ENCODE measurements at places on chromosomes 5 and 9.
A peak's percentile ranks its signal among the peaks of the same experiment; 100 is the strongest.

GRCh38 chr5:137758715-137759306 lies 4.6 kb upstream of the HNRNPA0 start:
- DNase-seq = no peak

DNA sequence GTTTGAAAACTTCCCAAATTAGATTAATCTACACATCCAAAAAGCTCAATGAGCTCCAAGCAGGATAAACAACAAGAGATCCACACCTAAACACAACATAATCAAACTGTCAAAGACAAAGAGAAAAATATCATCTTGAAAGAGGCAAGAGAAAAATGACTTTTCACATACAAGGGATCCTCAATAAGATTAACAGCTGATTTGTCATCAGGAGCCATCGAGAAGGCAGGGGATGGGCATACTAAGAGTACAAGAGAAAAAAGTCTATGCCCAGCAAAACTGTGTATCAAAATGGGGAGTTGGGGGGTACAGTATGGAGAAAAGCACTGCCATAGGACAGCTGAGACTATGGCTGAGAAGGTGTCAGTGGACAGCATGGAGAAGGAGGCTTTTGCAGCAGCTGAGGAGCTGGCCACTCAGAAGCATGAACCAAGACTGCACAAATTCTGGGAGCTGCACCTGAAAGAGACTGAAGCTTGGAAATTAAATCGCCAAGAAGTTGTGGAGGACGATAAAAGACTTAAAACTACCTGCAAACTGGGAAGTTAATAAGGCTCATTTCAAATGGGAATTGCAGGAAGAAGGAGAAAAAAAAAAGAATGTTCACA lies 20.9 kb downstream of the DNAJB5 start:
- DNase-seq = no peak

DNA sequence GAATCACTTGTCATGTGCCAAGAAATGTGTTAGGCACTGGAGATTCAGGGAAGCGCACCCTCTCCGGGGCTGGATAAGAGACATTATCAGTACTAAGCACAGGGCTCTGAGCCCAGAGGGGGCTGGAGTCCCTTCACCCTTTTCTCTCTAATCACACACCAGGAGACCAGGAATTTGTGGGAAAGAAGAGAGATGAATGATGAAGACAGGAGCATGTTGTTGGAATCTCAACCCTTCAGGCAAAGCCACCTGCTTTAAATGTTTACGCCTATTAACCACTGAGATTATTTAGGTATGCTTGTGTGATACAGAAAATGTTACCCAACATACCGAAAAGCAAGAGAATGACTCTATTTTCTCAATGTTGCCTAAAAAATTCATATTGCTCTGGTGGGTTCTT lies 119.8 kb downstream of the ENTREP1 start:
- DNase-seq = no peak

- DNase-seq = no peak
These were observed 75.6 kb downstream of the NTNG2 start for GRCh38 chr9:132237481-132237880.

- DNase-seq = no peak
These were observed 227.3 kb upstream of the GLRA1 start for GRCh38 chr5:152151940-152152339.

DNA sequence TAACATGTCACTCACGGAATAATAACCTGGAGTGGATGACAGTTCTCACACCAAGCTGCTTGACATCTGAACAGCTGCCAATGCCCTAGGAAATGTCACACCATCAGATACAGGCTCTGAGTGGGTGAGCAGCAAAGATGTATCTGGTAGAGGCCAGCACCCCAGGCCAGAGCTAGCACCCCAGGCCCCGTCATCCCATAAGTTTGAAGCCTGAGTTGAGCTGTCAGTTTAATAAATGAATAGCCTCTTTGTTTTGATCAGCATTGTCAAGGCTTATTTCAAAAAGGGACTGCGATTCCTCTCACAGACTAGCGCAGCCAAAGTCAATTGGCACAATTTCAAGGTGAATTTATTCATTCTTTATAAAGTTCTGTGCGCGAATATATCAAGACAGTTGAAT lies 1327.1 kb downstream of the MAT2B start:
- no peak for DNase-seq

- no peak for DNase-seq
These were observed 157.0 kb upstream of the SMIM23 start for GRCh38 chr5:171628633-171628974.

DNA sequence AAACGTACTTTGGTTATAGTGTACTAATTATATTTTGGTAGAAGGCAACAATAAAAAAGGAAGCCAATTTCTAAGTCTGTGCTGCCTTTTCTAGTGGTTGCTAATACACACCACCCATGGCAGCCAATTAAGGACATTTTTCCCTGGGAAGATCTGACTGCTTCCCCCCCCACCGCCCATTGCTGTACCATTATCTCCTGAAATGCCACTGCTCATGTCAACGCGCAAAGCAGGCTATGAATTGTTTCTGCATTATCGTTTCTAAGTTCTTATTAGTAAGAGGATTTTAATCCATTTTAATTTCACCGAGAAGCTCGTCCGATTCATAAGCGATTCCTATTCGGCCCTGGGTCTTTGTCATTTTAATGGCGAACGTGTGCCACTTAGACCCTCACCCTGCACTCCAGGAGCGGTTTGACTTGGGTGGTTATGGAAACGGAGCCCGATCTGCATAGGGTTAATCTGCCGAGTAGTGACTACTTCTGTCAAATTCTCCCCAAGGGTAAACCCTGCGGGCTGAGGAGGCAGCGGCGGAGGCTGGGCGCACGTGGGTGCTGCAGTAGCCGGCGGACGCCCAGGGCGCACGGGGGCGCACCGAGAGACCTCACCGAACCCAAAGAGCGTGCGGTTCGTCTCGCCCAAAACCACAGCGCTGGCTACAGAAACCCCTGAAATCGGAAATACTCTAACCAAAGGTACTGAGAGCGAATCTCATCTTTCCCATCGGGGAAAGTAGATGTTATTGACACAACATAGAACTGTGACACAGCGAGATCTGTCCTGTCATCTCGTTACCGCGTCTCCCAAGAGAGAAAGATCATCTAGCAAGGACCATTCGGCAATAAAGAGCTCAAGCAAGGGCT lies 55.8 kb upstream of the SHC3 start:
- peak; percentile 63 for DNase-seq

DNA sequence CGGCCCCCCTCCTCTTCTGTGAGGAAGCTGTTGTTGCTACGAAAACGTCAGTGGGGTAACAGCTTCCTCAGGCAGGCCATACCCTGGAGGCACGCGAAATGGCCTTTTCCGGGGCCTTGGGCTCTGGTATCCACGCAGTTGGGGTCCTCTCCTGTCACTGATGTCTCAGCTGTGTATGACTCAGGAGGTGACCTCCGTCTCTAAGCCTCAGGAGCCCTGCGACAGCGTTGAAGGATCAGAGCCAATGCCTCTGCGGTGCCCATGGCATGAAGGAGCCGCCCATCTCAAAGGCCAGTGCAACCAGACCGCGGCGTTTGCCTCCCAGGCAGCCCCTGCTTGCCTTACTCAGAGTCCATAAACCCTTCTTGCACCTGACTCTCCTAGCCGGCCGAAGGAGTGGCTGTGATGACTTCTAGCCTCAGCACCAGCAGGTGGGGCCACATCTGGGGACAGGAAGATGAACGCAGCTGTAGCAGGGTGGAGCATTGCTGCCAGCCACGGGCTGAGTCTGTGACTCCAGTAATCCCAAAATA lies 1.0 kb upstream of the MXD3 start:
- peak; percentile 58 for DNase-seq

DNA sequence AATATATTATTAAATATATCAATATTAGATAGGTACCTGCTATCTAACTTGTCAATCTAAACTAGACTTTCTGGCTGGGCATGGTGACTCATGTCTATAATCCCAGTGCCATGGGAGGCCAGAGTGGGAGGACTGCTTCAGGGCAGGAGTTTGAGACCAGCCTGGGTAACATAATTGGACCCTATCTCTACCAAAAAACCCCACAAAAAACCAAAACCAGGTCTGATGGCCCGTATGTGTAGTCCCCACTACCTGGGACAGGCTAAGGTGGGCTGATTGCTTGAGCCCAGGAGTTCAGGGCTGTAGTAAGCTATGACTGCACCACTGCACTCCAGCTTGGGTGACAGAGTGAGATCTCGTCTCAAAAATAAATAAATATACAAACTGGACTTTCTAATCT lies 55.0 kb downstream of the PJA2 start:
- no peak for DNase-seq

GRCh38 chr9:130488621-130489330 lies 44.0 kb downstream of the ASS1 start:
- no peak for DNase-seq

GRCh38 chr5:36478646-36479317 lies 127.6 kb upstream of the SLC1A3 start:
- DNase-seq = no peak

DNA sequence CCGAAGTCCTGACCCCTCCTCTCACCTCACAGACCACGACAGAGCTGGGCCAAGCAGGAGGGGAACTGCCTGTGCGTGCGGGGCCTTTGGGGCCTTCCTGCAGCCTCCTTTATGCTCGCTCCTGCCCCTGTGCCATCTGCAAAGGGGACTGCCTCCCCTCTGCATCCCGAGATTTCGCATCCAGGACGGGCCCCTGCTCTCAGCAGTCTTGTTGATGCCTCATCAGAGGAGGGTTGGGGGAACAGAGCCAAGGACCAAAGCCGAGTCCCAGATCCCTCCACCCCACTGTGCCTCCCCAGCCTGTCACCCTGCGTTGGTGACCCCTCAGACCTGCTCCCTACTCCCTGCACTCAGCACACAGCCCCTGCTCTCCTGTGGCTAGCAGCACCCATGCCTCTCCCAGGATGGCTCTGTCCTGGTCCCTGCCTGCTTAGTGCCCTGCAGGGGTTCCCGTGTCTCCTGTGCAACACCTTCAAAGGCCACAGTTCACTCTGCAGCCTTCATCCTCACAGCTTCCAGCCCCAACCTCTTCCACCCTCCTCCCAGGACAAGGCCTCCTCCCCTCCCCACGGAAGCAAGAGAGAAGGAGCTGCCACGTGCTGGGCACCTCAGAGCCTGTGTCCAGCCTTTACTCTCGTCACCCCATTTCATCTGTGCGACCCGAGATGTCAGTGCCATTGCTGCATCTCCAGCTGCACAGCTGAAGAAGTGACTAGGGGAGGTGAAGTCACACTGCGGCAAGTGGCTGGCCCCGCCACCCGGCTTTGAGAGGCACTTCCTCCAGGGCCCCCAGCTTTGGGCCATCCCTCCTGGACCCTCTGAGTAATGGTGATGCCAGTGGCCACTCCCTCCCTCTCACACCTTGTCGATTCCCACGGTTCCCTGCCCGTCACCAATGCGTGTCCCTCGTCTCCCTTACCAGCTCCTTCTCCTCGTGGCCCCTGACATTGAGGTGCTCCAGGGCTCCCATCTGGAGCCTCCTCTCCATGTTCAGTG lies 62.6 kb upstream of the LRRTM2 start:
- DNase-seq = no peak

DNA sequence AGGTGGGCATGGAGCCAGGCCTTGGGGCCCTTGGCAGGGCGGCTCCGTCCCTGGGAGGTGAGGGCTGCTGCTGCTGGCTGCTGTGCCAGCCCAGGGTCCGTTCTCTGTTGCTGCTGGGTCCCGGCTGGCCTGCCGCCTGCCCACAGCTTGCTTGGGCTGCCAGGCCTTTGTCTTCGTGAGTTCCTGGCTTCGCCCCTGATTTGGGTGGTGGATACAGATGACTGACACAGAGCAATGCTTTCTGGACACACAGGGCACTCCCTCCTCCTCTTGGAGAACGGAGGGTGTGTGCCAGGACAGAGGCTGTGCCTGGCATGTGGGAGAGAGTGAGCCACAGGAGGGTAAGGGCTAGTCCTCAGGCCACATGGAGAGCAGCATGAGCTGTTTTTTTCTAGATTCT lies 166.1 kb downstream of the MACROH2A1 start:
- no peak for DNase-seq

GRCh38 chr9:134895908-134896833 lies 15.6 kb downstream of the FCN2 start:
- DNase-seq = no peak

DNA sequence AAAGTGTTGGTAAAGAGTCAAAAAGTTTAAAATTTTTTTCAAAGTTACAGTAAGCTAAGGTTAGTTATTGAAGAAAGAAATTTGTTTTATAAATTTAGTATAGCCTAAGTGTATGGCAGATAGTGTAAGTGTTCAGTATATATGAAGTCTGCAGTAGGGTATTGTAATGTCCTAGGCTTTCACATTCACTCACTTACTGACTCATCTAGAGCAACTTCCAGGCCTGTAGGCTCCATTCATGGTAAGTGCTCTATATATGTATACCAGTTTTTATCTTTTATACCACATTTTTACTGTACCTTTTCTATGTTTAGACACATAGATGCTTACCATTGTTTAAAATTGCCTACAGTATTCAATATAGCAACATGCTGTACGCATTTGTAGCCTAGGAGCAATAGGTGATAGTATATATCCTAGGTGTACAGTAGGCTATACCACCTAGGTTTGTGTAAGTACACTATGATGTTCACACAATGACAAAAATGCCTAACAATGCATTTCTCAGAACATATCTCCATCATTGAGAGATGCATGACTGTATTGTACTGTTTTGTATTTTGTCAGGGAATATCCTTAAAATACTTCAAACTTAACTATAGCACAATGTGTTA lies 38.5 kb downstream of the CYSTM1 start:
- DNase-seq = no peak

DNA sequence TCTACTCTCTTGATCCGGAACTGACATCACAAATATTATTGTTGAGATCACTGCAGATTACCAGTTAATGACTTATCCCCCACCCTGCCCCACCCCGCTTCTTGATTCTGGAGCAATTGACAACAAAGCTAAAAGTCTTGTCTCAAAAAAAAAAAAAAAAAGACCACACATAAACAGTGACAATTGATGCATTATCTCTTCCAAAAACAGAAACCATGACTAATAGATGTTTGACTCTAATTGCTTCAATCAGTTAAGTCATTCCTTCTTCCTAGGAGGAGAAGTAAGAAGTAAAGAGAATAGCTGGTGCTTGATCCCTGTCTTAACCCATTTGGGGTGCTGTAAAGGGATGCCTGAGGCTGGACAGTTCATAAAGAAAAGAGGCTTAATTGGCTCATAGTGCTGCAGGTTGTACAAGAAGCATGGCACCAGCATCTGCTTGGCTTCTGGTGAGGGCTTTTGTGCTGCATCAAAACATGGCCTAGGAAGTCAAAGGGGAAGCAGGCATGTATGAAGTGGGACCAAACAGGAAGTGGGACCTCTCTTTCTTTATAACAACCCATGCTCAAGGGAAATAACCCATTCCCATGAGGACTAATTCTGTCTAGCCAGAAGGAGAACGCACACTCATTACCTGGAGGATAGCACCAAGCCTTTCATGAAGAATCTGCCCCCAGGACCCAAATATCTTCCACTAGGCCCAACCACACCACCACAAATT lies 158.7 kb downstream of the TMEM167A start:
- no peak for DNase-seq

- no peak for DNase-seq
These were observed 75.6 kb upstream of the VLDLR start for GRCh38 chr9:2545881-2546490.

Data from stimulated activated naive CD8-positive, alpha-beta T cell treated with anti-CD3 and anti-CD28 coated beads, Interleukin-15, Interleukin-2, amounts not matched to agents 100 U/mL and 50 U/mL, for 24 hours (primary cell).